Activated CD8-positive, alpha-beta memory T cell treated with anti-CD3 and anti-CD28 coated beads for 1 hour (primary cell): ENCODE measurements at places on chromosomes 16 and 17.

- DNase-seq: no peak
These were observed 833.4 kb upstream of the GOT2 start for GRCh38 chr16:59567496-59567895.

GRCh38 chr16:23595246-23595950, 718 bp downstream of the NDUFAB1 start:
- DNase-seq: no peak

GRCh38 chr17:60602385-60602742, 2.4 kb downstream of the PPM1D start:
- DNase-seq: no peak

DNA sequence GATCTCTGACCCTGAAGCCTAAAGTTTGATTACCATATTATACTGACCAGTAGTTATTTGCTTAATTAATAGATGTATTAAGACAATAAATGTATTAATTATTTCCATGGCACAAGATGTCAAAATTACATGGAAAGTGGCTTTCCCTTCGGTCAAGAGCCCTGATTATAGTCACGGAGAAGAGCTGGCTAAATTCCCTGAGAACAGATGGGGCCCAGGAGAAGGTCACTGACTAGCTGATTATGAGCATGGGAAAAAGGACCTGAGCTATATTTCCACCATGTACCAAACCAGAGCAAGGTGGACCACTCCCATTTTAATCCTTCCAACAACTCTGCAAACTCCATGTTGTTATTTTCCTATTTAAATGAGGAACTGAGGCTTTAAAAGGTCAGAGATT, 12.9 kb upstream of the MYO18A start:
- DNase-seq: no peak

DNA sequence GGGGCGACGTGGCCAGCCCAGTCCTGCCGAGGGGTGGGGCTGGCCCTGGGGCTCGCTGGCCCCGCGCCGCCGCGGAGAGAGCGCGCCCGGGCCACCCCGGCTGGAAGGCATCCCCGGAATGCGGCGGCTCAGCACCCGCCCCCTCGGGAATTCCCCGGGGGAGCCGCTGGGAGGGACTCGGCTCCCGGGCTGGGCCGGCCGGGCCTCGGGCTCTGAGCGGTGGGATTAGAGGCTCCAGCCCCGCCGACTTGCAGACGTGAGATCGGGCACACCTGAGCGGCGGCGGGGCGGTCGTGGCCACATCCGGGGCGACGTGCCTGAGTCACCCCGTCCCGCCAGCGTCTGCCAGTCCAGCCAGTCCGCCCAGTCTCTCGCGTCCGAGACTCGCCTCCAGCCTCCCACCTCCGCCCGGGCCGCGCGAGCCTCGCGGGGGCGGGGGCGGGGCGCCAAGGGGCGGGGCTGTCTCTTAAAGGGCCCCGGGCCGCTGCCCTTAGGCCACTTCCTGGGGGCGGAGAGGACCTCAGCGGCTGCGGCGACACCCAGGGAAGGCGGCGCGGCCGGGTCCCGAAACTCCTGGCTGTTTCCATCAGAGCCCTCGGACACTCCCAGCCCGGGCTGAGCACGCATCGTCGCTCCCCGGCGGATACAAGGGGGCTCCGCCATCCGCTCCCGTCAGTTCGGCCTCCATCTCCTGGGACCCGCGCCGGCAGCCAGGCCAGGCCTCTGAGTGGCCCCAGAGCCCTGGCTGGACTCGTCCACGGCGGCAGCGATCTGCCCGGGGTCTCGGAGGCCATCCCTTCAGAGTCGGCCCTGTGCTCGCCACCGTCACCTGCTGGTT, at the start of gene KCTD11:
Gene KCTD11, plus strand, starts transcription at position 498 of the 838 bp plus-strand sequence.
- peak; percentile 62 for DNase-seq

DNA sequence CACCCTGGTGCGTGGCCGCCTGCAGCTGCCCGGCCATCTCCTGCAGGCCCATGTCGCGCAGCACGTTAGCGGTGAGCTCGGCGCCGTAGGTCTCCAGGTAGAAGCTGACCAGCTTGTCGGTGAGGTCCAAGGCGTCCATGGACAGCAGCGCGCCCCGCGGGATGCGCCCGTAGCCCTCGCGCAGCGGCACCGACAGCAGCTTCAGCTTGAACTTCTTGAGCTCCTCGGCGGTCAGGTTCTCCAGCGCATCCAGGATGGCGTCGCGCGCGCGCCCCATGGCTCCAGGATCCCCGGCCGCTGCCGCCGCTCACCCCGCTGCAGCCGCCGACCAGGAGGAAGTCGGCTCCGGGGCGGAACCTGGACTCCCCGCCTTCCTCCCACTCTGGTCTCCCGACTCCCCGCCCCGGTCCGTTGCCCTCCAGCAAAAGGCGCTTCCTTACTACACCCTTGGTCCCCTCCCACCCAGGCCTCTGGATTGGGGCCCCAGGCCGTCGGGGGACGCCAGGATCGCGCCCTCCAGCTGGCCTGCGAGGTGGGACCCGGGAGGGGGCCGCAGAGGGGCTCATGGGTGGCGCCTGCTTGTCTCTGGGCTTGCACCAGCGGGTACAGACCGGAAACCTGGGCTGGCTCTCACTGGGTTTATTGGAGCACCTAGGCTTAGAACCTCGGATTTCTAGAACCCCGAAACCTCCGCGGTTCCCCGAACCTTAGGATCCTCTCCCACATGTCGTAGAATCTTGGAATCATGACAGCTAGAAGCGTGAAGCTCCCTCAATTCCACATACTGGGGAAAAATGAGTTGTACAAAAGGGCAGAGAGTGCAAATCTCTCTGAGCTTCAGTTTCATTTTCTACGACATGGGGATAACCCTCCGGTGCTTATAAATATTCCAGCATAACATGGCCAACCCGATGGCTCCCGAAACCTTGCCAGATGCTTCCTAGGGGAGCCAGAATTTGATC, at the start of gene PYCARD:
Gene PYCARD, minus strand, starts transcription at position 347 of the 962 bp plus-strand sequence. Its CDS starts 70 bp downstream, at position 277.
- no peak for DNase-seq

- no peak for DNase-seq
These were observed 8.3 kb downstream of the CDH16 start for GRCh38 chr16:66910175-66910940.

DNA sequence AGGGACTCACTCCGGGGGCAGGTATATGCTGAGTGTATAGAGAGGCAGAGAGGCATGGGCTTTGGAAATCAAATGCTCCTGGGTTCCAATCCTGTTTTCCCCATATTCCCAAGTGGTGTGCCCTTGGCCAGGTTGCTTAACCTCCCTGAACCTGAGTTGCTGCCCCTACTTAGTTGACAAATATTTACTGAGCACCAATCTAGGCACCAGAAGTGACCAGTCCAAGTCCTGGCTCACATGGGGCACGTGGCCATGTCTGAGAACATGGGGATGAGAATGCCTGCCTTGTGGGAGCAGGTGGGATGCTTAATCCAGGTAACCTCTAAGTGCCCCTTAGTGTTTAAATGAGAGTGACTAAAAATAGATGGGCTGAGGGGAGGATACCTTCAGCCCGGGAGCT, 4.2 kb downstream of the SOCS3 start:
- DNase-seq: no peak

DNA sequence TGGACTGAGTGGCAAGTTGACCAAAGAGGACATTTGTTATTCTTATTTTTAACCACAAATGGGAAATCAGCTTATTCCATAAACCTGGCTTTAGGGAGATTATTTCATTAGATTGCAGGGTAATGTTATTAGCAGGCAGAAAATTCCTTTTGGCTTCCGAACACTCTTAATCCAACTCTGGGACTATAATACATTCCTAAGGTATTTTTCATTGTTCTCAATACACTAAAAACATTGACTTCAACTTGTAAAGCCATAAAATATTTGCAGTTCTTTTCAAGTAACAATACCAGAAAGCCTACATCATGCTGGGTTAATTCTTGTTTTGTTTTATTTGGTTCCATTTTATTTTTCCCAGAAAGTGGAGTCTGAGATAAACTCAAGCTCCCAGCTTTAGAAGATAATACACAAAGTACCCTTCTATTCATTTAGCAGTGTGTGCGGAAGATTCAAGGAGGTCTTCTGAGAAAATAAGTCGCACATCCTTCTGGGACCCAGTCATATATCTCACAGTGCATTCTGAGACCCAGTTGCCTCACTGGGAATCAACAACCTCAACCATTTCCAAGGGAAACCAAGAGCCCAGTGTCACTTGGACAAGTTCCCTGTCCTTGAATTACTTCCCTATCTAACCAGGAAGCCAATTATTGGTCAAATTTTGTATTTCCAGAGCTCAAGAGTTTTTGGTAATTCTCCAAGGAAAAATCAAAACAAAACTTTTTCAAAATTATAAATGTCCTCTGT, 389.6 kb upstream of the DYNLRB2 start:
- DNase-seq: no peak

GRCh38 chr17:40818343-40818732, 4.1 kb downstream of the KRT10 start:
- no peak for DNase-seq

DNA sequence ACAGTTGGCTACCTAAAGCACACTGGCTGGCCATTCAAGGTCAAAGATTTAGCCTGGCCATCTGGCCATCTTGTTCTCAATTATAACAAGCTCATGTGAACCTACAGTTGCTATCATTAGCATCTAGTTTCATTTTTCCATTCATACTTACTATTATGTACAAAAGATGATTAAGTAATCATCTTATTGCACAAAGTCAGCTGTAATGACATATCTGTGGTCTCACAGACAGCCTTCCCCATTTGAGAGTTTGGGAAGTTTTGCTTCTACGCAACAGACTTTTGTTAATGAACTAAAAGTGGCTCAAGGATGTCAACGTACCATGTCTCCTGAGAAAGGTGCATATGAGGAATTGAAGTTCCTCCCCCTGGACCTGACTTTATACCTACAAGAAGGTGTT, 51.3 kb downstream of the HS3ST3B1 start:
- DNase-seq: no peak

DNA sequence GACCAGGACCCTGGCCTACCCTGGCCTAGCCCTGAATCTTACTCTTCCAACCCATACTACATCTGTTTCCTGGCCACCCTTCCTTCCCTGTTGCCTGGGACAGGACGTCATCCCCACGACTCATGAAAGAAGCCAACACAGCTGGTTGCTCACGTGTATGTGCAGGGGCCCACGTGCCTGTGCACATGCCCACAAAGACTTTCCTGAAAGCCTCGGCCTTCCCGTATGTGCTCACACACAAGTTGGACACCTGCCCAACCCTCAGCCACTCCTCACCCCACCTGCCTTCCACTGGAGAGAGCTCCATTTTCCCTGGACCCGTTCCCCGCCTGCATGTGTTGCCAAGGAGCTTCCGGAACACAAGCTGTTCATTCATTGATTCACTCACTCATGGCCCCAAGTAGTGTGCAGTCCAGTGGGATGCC, 7.0 kb downstream of the PLXDC1 start:
- no peak for DNase-seq
